ENCODE measurements at places on chromosomes 5 and 9.

DNA sequence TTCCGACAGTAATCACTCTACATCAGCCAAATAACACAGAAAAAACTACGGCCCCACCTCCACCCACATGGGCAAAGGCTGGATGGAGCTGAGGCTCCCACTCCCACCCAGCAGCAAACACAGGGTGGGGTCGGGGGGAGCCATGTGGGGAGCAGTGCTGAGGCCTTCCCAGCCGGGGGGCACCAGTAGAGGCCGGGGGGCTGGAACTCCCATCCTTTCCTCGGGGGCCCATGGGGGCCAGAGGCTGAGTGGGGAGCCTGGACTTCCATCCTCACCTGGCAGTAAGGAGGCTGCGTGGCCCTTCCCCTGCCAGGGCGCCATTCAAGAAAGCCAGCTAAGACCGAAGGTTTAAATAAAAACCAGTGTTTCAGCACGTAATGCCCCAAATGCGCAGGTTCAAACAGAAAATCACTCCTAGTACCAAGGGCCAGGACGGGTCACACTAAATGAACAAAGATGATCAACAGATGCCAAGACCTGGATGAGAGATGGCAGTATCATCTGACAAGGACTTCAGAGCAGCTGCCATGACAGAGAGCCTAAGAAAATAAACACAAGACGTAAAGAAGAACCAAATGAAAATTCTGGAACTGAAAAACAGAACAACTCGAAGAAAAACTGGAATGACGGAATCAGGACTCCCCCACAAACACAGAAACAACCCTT is 9.4 kb downstream of the CCDC127 start:
- DNase-seq, result no peak

DNA sequence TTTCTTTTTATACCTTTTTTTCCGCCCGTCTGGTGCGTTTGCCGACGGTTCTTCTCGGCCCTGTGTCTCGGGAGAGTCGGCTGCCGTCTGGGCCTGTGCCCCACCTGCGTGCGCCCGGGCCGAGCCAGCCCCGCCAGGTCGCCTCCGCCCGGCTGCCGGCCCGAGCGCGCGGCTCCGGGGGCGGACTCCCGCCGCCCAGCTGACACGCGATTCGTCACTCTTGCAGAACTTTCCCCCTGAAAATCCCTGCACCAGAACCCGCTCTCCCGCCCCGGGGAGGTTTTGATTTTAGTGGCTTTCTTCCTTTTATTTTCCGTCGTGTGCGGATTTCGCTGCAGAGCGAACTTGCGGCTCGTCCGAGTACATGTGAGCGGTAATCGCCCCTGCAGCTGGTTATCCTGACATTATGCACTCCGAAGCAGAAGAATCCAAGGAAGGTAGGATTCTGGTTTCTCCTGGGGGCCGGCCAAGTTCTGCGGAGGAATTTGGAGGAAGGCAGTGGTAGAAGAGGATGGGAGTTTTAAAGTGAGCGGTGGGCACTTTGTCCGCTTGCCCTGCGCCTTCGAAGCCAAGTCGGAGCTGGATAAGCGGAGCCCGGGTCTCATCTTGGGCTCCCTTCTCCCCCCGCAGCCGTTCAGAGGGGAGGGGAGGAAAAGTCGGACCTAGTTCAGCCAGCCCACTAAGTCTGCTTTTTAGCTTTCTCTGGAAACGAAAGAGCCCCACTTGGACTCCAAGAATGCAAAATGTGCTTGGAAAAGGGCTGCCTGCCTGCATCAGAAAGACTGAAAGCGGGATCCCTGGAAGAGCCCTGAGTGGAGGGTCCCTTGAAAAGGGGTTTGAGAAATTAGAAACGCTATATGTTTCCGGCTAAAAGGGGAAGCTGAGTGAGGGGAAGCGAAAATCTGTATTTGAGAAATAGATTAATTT is at the start of gene TNFAIP8:
Gene TNFAIP8, plus strand, starts transcription at position 335 of the 927 bp plus-strand sequence. Its CDS starts 72 bp downstream, at position 407.
- peak; percentile 41 for DNase-seq

DNA sequence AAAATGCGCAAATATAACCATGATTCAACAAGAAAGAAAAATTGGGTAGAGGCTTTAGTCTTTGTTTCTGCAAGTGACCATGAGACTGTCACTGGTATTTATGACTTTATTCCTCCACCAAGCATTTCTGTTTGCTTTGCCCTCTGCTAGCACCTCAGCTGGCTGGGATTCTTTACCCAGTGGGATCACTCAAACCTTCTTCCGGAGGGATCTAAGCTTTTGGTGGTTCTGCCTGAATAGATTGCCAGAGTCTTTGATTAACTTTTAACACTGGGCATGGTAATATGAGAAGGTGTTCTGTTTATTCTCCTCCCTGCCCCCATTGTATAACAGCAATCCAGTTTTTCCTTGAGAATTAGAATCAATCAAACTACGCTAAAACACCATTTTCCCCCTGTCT is 59.1 kb upstream of the FBN2 start:
- DNase-seq, result no peak

DNA sequence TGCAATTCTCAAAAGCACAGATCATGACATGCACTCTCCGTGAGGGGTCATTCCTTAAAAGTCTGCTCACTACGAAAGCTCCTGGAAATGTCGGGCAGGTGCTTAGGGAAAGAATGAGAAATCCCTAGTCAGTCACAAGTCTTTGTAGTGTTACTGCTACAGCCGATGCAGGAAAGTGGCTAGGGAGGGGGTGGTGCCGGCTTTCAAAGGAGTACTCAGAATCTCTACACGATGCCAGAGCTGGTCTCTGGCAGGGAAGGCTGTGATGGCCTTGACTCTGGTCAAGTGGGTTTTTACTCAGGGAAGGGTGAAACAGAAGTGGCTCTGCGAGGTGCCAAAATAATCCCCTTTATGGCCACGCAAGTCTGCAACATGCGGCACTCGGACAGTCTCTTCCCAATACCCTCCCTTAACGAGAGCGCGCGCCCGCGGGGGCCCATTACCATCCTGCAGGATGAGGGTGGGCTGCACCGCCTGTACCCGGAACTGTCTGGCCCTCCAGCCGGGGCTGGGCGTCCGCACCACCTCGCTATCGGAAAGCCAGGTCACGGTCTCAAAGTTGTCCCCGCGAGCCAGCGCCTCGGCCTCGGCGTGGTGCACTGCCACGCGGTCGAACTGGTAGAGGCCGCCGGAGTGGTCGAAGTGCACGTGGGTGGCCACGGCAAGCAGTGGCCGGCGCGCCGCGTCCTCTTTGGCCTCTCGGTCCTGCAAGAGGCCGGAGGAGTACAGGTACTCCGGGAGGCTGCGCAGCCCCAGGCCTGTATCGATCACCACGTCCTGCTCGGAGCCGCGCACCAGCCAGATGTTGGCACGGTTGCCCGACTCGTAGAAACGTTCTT is 956 bp downstream of the MBLAC2 start:
- peak; percentile 39 for DNase-seq

GRCh38 chr5:150144246-150144801 is 11.3 kb downstream of the PDGFRB start:
- peak; percentile 78 for DNase-seq

DNA sequence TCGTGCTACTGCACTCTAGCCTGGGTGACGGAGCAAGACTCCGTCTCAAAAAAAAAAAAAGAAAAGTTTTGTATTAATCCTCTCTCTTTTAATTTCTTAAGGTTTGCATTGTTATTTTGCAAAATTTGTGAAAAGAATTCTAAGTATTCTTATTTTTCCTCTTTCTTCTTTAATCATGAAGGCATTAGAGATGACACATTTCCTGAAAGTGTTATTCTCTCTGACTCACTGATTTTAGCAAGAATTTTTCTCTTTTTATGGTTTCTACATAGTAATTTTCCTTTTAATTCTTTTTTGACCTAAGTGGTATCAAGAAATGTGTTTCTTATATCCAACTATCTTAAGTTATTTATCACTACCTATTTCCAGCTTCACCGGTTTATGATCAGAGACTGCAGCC is 78.0 kb downstream of the NSUN2 start:
- DNase-seq, result no peak

- no peak for DNase-seq
Measured at GRCh38 chr5:96726802-96727201, 64.6 kb downstream of the CAST start.

DNA sequence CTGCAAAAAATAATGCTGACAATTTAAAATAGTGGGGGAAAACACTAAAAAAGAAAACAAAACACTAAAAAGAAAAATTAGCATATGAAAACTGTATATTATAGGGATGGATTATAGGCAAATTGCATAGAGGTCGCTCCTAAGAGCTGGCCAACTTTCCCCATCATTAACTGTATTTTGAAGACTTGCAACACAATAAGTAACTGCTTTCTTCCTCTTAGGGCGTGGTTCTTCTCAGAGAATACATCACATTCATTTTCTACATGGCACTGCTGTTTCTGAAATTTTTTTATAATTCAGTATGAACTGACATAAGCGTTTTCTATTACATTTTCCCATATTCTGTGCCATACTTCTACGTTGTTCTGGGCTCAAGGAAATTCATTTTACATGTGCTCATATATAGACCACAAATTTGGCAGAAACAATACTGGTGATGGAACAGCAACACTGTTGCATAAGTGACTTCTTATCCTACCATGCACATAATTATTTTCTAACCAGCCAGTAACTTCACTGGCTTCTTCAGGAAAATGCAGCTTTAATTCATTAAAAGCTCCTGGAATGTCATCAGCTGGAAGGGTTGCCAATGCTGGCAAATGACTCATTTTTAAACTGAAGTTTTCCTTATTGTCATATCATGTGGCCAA is 171.2 kb upstream of the DMAC1 start:
- DNase-seq, result peak; percentile 75

DNA sequence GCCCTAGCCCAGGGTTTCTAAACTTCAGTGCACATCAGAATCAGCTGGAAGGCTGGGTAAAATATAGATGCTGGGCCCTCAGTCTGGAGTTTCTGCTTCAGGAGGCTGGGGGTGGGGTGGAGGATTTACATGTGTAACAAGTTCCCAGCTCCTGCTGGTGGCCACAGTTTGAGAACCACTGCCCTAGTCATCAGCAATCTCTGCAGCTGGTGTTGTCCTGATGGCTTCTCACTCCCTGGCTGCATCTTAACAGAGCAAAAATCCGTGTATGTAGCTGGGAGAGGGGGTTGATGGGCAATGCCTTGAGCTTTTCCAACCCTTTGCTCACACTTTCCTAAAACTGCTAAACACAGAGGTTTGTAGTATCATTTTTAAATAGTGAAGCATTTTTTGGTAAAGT is 186.0 kb upstream of the KLF9 start:
- no peak for DNase-seq

DNA sequence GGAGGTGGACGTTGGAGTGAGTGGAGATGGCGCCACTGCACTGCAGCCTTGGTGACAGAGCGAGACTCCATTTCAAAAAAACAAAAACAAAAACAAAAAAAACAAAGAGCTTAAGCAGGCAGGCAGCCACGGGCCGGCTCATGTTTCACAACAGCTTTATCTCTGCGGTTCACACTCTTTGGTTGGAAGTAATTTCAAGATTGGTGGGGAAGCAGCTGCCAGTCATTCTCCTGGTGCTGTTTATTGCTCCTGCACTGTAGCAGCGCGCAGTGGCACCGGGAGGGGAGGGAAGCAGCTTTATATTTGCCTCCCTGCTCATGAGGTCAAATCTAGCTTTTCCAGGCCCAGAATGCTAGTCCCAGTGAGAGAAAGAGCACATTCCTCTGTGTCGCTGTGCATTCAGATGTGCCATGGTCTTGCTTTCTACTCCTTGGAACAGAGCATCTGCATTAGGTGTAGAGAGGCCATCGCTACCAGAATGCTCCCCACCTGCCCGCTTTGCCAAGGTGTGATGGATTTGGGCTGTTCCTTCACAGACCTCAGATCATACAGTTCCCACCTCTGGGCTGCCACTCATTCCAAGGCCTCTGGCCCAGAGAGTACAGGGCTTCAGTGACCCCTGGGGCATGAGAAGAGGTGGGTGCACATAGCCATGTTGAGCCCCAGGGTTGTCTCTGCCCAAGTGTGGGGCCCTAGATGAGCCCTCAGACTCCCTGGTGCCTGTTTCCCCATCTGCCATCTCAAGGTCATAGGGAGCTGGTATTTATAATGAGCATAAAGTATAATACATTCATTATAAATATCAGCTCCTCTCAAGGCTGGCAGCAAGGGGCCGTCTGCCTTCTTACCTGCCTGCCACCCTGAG is 270.4 kb downstream of the MED10 start:
- DNase-seq, result no peak
